ENCODE measurements at places on chromosomes 5 and 9.

DNA sequence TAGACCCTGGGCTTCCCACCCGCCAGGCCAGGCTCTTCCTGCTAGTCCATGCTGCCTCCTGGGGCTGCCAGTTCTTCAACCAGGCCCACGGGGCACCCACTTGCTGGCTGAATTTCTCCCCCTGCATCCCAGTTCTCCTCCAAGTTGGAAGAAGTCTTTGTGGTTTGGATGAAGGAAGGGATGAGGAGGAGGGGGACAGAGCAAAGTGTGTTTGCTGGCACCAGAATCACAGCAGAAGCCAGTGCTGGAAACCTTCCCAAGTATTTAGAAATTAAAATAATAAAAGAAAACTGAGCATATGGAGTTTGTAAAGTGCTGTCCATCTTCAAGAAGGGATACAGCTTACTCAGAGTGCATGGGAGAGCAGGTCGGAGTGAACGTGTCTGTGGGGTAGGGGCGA is 19.4 kb upstream of the UNC5A start:
- no peak for DNase-seq

- DNase-seq = no peak
Measured at GRCh38 chr9:132582276-132582785, at the start of gene BARHL1. Gene BARHL1, plus strand, starts transcription at chr9:132582606. Its CDS starts 192 bp downstream, at chr9:132582798.

DNA sequence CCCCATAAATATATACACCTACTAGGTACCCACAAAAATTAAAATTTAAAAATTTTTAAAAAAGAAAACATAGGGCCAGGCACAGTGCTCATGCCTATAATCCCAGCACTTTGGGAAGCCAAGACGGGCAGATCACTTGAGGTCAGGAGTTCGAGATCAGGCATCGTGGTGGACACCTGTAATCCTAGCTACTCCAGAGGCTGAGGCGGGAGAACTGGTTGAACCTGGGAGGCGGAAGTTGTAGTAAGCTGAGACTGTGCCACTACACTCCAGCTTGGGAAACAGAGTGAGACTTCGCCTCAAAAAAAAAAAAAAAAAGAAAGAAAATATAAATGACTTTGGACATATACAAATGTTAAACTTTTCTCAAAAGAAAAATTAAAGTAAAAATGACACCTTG is 33.3 kb upstream of the RNF38 start:
- no peak for DNase-seq

DNA sequence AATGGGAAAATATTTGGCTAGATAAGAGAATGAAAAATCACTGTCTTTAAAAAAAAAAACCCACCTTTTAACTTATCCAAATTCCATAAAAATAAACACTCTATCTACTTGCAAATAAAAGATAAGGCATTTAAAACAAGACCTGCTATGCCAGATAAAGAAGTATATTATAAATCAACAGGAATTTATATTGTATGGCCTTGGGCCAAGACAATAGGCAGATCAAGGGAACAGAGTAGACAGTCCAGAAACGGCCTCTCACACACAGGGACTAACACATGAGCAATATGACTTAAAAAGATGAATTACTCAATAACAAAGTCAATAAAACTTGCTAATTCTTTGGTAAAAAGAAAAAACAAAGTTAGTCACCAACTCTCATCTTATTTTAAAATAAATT is 34.7 kb upstream of the ICE1 start:
- DNase-seq = no peak

- DNase-seq = no peak
Measured at GRCh38 chr9:134627417-134628353, 13.9 kb upstream of the COL5A1 start.

DNA sequence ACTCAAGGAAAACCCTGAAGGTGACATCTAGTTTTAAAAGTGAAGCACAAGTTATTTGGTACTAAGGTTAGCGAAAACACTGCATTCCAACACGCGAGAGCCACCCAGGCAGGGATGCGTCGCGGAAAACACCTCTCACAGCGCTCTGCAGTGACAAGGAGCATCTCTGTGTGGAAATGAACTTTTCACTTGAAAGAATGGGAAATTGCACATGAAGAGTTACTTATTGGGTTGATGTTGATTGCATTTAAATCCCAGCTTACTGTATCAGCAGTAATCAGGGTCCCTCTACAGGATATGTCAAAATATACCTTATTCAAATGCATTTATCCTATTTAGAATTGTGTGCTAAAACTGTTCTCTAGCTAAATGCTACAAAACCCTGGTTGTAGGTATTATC is 144.4 kb downstream of the BNC2 start:
- DNase-seq = no peak

GRCh38 chr9:4290427-4290837 is 9.4 kb downstream of the GLIS3 start:
- DNase-seq = no peak

DNA sequence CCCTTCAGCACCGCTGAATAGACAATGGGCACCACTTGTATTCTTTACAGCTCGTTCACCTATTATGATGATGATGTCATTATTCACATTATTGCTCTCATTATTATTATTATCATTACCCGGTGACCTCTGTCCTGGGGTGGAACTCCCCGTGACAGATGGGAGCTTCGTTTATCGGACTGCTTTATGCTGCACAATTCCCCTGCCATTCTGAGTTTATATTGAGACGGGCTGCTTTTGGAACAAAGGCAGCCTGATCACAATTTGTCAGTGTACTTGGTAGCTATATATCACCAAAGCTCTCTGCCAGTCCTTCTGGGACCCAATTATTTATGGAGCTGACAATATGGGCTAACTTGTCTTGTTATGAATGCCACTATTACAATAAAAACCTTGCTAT is 1145.6 kb upstream of the WWC1 start:
- DNase-seq = no peak

GRCh38 chr5:52809884-52810283 is 22.2 kb downstream of the ITGA1 start:
- no peak for DNase-seq

GRCh38 chr9:752681-753200 is 88.8 kb upstream of the DMRT1 start:
- no peak for DNase-seq

- no peak for DNase-seq
Measured at GRCh38 chr5:159101685-159102084, 2.0 kb upstream of the EBF1 start.

DNA sequence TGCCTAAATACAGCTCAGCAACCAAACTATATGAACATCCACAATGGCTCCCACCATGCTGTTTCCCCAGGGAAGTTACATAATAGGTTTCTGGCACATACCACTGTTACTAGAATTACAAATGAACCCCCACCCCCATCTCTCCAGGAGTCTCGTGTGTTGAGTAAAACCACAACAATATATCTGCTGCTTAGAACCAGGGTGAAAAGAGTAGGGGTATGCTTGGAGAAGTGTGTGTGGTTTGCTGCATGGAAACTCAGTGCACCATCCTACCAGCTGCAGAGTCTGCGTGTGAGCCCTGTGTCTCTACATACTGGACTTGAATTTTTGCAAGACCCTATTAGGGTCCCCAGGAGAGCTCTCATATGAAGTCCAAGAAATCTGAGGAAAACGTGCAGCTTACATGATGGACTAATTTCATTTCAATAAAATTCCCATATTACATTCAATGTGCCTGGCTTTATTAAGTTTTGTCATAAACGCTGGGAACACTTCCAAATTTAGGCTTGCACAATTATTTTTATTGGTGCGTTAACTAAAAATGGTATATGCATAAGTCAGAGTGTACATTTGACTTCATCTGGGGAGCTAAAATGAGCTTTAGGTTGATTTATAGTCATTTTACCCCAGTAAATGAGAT is 104.5 kb upstream of the NFIB start:
- DNase-seq = no peak

DNA sequence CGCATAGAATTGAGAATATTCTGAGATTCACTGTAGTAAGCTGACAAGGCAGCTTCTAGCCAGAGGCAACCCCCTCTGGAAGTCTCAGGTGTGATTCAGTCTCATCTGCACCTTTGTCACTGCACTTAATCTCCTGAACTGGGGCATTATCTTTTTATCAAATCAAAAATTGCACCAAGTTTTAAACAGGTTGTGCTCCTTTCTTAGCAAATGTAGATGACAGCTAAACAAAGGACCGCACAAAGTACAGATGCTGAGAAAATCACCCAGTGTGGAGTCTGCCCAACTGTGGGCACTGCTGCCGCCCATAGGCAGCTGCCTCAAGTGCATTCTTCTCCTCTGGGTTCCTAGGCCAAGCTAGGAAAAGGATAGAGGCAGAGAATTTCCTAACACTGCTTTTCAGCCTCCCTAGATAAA is 51.1 kb downstream of the STARD4 start:
- DNase-seq = no peak

GRCh38 chr9:126393876-126394275 is 67.2 kb downstream of the MVB12B start:
- DNase-seq = no peak

- no peak for DNase-seq
Measured at GRCh38 chr9:126682113-126682810, 68.5 kb downstream of the LMX1B start.

DNA sequence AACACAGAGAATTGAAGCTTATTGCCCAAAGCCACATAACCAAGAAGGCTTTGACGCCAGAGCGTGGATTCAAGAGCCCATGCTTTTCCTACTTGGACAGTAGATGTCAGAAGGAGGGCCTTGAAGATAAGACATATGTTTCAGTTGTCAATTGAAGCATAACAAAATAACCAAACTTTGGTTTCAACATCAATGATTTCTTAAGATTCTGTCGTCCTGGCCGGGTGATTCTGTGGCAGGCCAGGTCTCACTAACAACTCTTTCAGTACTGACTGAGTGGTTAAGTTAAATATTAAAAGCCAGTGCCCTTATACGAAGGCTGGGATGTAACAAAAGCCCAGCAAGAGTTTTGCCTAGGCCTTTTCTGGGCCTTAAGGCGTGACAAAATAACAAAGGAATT is 94.0 kb downstream of the RCL1 start:
- DNase-seq = no peak

DNA sequence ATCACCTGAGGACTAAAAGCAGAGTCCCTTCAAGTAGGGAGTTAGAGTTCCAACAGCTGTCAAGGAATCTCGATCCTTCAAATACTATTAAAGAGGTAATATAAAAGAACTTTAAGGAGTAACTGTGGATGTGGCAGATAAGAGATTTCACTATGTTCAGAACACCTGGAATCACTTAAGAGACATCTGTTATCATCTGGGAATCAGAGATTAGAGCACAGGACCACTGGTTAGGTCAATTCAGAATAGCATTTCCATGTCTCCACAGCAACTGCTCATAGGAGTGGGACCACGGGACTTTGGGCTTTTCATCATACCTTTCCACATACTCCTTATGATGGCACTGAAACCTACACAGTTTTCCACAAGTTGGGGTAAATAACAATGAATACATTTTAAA is 216.6 kb downstream of the DENND1A start:
- no peak for DNase-seq

DNA sequence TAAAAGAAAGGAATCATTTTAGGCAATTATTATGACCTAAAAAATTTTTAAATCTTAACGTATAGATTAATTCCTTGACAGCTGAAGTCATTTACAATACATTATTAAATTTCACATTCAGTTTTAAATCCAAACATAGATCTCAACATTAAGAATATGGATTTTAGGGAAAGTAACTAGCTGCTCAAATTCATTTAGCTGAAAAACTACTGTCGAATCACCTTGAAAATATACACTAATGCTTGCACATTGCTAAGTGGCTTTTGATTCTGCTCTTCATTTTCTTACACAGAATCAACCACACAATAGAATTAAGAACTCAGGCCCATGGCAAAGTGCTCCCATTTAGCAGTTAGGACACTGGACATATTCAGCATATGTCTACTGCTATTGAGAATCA is 454.2 kb downstream of the RAB3C start:
- DNase-seq = no peak

- DNase-seq = no peak
Measured at GRCh38 chr9:3628239-3628638, 102.4 kb upstream of the RFX3 start.

- DNase-seq = no peak
Measured at GRCh38 chr5:81575924-81576323, 175.0 kb downstream of the SSBP2 start.

DNA sequence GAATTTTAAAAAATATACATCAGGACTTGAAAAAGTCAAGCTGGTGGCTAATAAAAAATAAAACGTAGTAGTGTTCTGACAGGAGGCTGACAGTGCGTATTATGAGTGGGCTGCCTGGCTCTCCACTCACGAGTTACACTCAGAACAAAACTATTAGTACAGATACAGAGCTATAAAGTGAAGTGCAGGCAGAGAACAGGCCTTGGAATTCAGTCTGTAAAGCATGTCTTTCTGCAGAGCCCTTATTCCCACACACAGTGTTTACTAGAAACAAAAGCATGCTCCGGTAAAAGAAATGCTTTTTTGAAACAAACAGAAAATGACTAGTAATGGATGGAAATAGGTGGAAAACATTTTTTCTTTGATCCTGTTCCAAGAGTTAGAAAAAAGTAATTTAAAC is 334.7 kb downstream of the DIRAS2 start:
- no peak for DNase-seq

GRCh38 chr5:158908425-158909220 is 191.1 kb downstream of the EBF1 start:
- DNase-seq = no peak

DNA sequence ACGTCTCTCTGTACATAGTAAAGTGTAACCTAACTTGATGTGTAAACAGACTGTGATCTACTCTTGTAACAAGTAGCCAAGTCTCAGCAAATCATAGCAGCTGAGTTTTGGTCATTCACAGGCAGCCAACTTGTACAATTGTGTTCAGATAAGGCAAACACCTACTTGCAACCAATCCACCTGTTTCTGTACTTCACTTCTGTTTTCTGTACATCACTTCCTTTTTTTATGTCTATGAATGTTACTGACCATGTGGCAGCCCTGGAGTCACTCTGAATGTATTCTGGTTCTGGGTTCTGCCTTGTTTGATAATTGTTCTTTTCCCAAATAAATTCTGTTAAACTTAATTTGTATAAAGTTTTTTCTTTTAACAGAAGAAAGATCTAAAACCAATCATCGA is 26.0 kb downstream of the RLN2 start:
- DNase-seq = no peak

GRCh38 chr9:30670805-30671562 is 1713.5 kb upstream of the ACO1 start:
- DNase-seq = no peak

DNA sequence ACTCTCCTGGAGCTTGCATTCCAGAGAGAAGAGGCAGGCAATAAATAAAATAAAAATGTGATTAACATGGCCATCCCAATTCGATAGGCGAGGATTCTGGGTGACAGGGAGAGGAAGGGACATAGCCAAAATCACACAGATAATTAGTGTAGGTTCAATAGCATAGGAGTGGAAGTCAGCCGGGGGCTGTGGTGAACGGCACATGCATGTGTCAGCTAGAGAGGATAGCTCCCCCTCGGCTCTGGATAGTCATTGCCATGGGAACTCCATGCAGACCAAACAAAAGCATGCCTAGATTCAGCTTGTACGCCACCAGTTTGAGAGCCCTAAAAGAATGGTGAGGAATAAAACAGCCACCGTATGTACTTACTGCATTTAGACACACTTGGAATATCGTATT is 223.5 kb downstream of the GRIA1 start:
- no peak for DNase-seq

DNA sequence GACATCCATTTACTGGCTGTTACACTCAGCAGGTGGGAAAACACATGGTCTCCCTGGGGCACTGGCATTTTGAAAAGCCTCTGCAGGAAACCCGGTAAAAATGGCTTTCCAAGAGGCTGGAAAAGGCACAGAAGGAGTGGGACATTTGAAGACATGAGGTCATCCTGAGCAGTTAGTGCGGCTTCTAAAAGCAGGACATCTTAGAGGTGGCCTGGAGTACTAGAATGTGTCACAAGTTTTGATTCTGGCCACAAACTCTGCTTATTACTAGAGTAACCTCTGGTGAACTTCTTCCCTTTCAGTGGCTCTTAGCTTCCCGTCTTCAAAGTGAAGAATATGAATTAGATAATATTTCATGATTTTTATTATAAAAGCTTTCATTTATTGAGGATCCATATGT is 423.0 kb upstream of the BRINP1 start:
- no peak for DNase-seq

Data from activated CD4-positive, alpha-beta T cell treated with anti-CD3 and anti-CD28 coated beads, Interleukin-2, amount 50 U/mL, for 24 hours (primary cell).